ENCODE measurements at places on chromosomes 11 and 22.

- DNase-seq: no peak
Measured at GRCh38 chr11:111514216-111515031, at the start of gene HOATZ. TSS of gene HOATZ (plus strand) at chr11:111514778. CDS start at chr11:111514785, 7 bp downstream.

DNA sequence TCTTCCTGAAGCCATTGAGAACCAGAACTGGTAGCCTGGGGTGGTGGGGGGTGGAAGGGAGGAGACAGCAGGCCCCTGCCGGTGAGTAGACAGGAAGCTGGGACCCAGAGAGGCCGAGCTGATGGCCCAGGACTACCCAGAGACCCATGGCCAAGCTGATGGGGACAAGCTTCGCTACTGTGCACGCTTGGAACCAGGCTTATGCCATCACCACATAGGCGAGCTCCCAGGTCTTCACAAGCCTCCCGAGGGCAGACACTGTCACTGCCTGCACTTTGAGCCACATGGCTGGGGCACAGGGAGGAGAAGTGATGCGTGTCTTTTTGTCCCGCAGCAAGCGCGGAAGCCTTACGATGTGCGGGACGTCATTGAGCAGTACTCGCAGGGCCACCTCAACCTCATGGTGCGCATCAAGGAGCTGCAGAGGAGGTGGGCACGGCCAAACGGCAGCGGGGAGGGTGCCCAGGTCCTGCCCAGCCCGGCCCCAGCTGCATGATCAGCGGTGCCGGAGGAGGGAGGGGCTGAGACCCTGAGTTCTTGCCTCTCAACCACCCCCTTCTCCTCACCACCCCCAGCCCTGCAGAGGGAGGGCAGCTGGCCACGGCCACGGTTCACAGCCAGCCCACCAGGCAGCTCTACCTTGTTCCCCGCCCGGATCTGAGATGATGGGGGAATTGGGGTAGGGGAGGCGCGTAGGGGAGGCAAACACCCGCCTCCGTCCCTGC lies 76.0 kb upstream of the KCNQ1OT1 start:
- DNase-seq: peak; percentile 68

- no peak for DNase-seq
Measured at GRCh38 chr11:94106716-94107115, 21.9 kb upstream of the PANX1 start.

- no peak for DNase-seq
Measured at GRCh38 chr22:22833488-22833887, 54.1 kb upstream of the IGLL5 start.

DNA sequence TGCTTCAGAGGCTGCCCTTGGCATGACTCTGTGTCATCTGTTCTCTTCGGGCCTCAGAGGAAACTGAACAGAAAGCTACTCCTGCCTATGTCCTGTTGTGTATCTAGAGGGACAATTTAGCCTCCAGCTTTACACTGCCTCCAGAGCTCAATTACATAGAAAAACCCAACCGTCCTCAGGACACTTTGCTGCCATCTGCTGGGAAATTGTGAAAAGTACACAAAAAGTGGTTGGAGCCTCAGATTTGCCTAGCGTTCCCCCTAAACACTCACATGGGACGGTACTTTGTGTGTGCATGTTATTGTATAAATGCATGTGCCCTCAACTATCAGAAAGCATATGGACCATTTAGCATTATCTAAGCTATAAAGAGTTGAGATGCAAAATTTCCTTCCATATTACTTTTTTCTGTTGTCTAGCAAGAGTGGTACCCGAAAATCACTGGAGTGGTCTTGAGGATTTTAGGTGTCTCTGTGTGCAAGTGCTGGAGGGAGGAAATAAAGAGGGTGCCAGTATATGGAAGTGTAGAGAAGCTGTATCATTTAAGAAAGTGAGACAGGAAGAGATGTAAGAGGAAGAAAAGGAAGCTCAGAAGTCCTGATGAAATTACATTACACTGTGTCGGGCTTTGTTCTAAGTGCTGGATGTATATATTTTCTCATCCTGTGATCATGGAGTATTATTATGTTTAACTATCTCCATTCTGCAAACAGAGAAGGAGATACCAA lies 8.7 kb upstream of the MS4A4E start:
- no peak for DNase-seq

DNA sequence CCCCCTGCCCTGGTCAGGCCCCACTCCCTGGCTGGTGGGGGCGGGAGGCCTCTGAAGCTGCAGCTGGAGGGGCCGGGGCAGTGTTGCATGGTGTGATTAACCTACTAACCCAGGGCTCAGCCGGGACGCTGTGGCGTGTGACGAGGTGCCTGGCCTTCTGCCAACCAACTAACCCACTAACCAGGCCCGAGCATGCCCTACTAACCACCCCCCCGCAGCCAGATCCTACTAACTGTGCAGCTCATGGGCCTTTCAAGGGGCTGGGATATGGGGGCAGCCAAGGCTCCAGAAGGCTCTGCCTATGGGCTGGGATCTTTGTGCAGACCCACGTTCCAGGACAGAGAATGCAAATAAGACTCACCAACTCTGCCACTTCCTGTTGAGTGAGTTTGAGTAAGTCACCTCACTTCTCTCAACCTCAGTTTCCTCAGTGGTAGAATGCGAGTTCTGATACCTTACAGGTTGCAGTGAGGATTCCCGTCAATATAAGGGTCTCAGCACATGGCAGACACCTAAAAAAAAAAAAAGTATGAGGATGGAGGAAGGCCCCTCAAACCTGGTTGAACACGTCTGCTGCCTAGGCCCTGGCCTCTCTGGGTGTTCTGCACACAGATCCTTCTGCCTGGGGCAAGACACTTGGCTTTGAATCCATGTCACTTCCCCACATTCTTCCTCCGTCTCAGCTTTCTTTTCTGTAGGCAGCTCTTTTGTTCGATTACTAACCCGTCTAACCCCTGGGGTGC lies 14.1 kb downstream of the MIAT start:
- no peak for DNase-seq

- no peak for DNase-seq
Measured at GRCh38 chr22:26041931-26042330, 127.3 kb upstream of the SEZ6L start.

DNA sequence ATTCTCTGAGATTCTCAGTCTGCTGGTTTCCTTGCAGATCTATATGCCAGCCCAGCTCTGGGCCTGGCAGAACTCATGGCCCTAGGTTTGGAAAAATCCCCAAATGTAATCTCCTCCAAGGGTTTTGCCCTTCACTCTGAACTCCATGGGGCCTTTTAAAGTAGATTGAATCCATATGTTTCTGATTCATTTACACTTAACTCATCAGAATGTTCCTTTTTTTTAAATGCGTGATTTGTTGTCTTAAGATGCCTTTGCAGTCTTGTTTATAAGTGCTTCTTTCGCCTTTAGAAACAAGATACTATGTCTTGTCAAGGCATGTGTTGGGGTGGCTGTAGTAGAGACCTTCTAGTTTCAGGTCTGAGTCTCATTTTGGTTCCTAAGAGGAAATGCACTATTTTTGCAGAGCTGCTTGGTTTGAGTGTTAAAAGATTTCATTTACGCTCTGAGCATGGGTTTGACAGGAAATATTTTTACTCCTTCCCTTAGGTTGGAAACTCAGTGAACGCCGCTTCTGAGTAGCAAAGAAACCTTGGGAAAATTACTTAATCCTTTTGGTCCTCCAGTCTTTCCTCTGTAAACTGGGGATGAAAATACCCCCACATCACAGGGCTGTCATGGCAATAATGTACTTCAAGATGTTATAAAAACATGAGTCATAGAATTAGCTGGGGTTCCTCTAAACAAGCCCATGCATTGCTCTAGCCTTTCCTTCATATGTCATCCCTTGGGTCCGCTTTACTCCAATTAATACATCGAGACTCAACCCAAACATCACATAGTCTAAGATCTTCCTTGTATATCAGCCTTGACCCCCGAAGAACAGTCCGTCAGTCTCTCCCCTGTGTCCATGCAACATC lies 83.5 kb downstream of the SNX19 start:
- no peak for DNase-seq
